Neuronal stem cell (in vitro differentiated cells): ENCODE measurements at places on chromosomes 1 and 21.

GRCh38 chr1:239987103-239987745 is 104.5 kb upstream of the FMN2 start:
- no peak for DNase-seq

DNA sequence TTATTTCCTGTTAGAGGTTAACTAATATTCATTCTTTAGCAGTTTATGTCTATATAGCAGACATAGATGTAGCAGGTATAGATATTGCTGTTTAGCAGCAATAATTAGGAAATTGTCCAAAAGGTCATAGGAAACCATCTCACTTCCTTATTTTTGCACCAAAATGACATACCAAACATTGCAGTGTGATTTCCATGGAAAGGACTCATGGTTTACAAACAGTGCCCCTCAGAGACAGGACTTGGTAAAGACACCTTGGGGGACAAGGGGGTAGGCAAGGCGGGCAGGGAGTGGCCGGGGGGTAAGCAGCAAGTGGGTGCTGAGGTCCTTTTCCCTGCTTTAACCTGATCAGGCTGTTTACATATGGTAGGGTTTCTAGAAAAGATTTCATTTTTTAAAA is 30.5 kb downstream of the BATF3 start:
- no peak for DNase-seq

DNA sequence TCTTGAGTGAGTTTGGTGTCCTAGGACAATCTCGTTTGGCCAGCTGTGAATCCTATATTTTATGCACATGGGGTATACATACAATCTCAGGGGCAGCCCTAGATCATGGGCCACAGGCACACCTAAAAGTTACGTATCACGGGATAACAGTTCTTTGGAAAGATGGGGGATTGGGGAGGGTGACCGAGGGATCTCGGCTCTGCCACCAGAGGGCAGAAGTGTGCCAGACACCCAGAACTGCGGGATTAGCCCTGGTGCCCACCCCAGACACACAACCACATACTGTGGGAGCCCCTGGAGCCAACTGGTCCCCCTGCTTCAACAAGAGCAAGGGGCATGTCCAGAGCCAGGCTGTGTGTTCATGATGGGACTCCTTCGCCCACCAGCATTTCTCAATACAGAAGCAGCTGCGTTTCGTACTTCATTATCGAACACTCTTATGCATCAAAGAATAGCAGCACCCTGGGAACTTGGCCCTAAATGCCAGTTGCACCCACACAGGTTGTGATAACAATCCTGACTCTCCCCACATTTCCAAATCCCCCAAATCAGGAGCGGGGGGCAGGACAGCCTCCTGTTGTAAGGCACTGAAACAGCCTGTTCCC is 37.4 kb downstream of the TMCO4 start:
- DNase-seq, result peak; percentile 23

- DNase-seq, result no peak
These were observed 10.3 kb downstream of the SPRTN start for GRCh38 chr1:231348442-231348841.

DNA sequence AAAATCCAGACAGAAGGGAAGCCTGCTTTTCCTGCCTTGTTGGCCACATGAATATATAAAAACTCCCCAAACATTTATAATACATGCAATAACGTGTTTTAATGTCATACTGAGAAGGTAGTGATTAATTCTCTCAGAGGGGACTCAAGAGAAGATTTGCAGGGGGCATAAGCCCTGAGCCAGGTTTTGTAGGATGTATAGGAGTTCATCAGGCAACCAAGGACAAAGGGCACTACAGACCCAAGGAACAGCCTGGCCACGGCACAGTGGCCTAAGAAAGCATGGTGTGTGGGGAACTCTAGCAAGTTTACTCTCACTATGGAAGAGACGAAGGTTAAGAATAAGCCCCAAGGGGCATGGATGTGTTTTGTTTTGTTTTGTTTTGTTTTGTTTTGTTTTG is 15.4 kb upstream of the TNNI1 start:
- no peak for DNase-seq

GRCh38 chr1:118254491-118255425 is 69.7 kb upstream of the SPAG17 start:
- DNase-seq, result no peak
